Activated T-helper 17 cell treated with anti-CD3 and anti-CD28 coated beads, Interleukin-2, amount 50 U/mL, for 72 hours (primary cell): ENCODE measurements at places on chromosomes 1 and 21. TPM values are rescaled to one million over a fixed set of nuclear protein-coding genes. Genes with fewer than 3 reads are reported as not detected.

Gene FCGR3A
- not detected for total RNA-seq

DNA sequence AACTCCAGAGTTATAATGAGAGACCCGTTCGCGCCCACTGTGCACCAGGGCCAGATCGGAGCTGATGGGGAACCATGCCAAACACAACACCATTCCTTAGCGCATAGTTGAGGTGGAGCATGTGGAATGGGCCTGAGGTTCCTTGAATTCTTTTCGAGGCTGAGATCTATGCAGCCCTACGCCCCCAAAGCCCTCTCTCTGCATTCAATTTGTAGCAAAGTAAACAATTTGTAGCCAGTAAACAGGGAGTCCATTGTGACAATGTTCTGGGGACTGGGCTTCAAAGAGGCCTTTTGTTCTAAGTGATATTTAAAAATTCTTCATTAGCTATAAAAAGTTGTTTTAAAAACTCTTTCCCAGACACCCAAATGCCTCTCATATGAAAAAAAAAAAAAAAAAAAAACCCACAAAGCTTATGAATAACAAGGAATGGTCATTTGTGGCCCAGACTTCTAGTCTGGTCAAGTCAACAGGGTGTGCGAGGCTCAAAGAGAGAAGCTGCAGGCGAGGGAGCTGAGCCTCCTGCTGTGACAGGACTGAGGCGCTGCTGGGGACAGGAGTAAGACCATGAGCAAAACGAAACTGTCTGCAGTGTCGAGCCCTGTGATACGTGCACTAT, 30.6 kb upstream of the KCNE2 start:
- no peak for ATAC-seq

Gene CHIA
- total RNA-seq, result not detected

GRCh38 chr1:2636733-2637132, 3.9 kb upstream of the MMEL1 start:
- no peak for ATAC-seq

Gene SLC35E2B
- total RNA-seq, result 38.5 TPM

GRCh38 chr21:42818328-42818749, 61.0 kb downstream of the WDR4 start:
- peak; percentile 72 for ATAC-seq

Gene ZCCHC17
- 17.3 TPM for total RNA-seq

DNA sequence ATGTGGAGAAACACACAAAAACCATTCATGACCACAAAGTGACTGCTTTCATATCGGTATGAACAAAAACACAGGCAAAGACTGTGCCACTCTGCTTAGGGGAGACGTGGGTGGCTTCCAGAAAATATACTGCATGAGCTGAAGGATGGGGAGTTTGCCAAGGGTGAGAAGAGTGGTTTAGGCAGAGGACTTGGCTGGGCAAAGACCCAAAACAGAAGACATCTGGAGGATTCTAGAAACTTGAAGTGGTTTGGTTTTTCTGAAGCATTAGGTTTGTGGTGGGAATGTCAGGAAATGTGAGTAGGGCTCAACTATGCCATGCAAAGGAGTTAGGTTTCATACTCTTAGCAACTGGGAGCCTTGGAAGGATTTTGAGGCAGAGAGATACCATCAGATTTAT, 26.6 kb upstream of the DNM3 start:
- no peak for ATAC-seq

DNA sequence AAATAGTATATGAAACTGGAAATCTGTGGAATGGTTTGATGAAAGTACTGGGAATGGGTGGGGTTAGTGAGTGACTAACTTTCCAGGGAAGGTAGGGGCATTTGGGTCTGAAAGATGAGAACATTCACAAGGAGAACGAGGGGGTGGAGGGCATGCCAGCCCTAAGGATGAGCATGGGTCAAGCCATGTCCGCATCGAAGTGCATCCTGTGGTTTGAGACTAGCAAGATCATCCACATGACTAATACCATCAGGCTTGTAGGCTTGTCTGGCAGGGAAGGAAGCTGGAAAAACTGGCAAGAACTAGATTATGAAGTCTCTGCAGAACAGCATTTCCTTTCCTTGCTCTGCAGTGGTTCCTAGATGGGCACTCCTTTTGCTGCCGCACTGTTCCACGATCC, 70.4 kb upstream of the UBE2U start:
- ATAC-seq, result no peak
